ENCODE measurements at places on chromosomes 11 and 22.

DNA sequence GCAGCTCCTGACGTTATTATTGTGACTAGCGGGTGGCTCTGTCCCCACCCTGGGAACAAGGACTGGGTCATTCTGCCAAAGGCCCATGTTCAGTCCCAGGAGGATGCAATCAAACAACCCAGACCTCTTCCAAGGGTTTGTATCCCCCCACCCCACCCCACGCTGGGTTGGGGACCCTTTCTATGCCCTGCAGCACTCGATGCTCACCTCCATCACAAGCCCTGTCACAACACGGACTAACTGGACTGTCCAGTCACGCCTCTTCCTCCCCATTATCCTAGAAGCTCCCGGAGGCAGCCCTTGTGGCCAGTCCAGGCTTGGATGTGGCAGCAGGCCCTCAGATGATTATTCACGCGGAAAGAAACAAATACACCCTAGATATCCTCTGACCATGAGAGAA lies 3.7 kb downstream of the SHANK2 start:
- DNase-seq: no peak

DNA sequence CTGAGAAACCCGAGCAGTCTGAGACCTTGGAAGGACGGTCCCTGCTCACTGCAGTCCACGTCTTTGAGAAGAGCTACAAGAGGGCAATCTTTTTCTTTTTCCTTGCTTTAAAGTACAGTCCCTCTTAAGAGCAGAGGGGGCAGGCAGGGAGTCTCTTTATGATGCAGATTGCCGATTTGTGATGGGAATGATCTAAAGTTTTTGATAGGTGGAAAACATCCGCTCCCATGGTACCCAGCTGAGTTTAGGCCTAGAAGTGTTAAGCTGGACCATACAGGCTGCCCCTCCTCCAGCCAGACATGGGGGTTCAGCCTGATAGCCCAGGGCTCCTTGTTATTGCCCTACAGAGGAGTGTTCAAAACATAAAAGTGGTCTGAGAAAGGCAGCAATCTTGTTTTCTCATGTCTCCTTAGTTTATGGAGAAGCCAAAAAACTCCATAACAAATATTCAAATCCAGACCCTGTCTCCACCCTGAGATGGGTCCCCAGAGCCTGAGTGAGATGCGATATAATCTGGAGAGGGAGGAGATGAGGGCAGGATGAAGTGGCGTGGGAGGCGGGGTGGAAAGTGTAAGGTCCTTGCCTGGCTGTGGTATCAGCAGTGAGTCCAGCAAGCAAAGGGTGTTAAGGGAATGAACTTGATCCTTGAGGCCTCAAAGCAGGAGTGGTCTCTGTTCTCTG lies 135.1 kb downstream of the FDX1 start:
- peak; percentile 75 for DNase-seq

GRCh38 chr22:20441631-20442484 lies 4.2 kb upstream of the SCARF2 start:
- DNase-seq: no peak

- DNase-seq: no peak
Observed at GRCh38 chr11:57885298-57886050, 123.9 kb downstream of the CTNND1 start.

DNA sequence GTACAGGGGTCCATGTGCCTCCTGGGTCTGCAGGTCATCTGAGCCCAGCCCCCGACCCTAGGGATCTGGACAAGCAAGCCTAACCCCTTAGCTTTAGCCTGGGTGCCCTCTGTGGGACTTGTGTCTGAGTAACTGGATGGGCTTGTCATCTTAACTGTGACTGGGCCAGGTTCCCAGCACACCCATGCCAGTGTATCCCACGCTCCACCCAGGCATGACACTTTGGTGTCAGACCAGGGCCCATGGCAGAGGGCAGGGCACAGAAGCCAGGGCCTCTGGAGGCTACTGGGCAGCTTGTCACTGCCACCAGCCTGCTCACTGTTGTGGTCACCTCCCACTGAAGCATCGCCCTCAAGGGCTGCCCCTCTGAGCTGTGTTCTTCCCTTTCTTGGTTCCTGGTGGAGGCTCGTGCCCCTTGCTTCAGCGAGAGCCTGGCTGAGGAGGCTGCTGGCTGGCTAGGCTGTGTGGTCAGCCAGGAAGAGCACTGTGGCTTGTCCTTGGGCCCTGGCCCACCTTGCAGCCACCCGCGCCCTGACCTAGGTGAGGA lies 80.8 kb downstream of the ST3GAL4 start:
- no peak for DNase-seq

Data from iPS DF 19.7 (cell line).